Common myeloid progenitor, CD34-positive (primary cell): ENCODE measurements at places on chromosomes 11 and 22.

DNA sequence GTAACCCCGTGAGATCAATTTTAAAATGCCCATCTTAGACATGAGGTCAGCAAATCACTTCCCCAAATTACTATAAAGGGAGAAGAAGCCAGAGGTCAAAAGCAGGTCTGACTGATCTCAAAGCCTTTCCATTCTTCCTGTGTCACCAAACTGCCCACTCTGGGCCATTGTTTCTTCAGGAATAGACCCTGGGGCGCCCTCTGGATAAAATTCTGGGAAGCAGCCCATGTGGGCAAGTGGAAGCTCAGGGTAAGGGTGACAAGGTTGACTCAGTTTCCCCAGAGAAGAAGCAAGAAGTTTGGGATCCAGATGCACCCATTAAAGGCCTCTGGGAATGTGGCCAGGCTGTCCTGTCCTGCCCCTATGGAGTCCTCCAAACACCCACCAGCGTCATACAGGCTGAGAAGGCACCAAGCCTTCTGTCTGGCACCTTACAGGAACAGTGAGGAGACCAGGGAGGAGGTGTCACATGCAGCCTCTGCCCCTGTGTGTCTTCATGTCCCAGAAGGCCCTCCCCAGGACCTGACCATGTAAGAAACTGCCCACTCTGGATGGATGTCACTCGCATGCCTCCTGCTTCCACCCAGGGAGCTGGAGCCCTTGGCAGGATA lies 50.1 kb downstream of the CHST1 start:
- no peak for DNase-seq

- DNase-seq, result no peak
Measured at GRCh38 chr11:46718155-46719019, 626 bp upstream of the F2 start.

DNA sequence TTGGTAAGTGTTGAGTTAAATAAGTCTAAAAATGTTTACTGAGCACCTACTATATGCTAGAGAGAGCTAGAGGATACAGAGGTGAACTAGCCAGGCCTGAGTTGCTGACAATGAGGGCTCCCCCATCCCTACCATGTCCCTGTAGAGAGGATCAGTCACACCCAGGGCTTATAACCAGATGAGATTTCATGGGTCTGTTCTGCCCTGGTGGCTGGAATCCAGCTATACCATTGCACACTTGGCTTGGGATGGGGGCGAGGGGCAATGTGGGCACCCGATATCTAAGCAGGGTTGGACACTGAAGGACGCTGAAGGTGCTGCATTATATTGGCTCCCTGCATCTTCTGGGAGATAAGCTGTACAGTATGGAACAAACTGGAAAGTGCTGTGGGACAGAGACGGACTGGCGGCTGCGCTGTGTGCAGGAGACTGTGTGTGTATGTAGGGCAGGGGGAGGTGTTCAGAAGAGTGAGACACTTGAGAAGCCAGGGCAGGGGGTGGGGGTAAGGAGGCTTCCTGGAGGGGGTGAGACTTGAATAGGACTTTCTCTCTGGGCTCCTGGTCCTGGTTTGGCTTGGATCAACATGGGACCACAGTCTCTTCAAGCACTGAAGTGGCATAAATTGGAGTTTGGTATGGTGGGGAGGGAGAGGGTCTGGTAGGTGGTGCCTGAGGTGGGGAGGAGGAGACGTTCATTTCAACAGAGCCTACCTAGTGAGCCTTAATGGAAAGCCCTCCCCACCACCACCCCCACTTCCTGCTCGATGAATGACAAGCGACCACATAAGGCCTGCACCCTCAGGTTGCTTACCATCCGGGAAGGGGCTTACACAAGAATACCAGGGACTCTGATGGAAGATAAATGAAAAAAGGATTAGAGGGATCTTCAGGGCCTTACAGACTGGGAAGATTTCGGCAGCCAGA lies 1.8 kb downstream of the CD82 start:
- DNase-seq, result no peak

DNA sequence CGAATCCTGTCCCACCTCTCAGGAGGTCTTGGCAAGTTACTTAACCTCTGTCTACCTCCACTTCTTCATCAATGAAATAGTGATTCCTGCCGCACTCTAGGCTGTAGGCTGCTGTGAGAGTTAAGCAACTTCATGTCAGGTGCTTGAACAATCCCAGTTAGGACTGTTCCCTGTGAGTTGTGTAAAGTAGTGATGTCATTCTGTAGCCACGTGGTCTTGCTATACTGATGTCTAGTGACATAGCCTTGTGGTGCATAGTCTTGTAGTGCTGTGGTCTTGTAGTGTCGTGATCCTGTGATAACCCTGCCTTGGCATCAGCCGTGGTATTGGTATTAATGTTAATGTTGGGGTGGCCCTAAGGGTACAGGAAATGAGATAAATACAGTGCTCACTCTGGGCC lies 30.3 kb upstream of the PRR5 start:
- peak; percentile 63 for DNase-seq

- DNase-seq, result no peak
Measured at GRCh38 chr11:69364921-69365320, 71.0 kb downstream of the MYEOV start.

DNA sequence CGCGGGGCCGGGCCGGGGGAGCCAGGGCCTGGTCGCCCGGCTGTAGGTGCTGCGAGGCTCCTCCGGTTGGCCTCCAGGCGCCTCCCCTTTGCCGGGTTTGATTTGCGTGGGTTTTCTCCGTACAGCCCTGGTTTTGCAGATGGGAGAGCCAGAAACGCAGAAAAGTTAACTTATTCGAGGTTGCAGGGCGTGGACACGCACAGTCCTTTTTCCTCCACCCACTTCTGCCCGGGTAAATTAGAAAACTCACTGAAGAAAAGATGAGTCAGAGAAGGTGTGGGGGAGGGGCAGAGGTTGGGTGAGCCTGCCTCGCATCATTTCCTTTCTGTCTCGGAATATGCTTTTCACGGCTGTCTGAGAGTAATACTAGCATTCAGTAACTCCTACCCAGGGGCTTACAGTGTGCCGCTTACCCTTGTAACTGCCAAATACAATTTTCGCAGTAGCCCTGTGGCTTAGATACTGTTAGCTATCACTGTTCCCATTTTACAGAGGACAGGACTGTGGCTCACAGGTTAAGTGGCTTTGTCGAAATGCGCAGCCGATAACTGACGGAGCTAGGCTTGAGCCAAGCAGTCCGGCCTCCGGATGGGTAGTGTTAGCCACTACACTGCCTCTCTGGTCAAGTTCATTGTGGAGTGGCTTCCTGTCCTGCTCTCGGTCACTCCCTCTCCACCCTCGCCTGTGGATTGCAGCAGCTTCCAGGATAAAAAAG lies 812 bp downstream of the FADD start:
- peak; percentile 94 for DNase-seq

- DNase-seq, result no peak
Measured at GRCh38 chr11:88590361-88590760, 252.8 kb upstream of the CTSC start.

DNA sequence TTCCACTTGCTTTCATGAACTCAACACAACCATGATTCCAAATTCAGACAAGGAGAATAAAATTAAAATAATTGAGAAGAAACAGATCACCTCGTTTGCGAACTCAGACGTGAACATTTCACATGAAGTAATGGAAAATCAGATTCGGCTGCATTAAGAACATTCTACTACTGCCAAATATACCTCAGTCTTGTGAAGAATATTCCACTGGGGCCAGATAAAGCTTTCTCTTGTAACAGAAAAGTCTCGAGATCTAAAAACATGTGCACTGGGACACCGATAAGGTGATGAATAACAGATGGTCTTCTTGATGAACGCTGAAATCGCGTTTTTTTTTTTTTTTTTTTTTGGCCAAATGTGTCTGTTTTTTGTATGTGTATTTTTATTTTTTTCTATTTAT lies 761.1 kb downstream of the BRD1 start:
- DNase-seq, result no peak

- DNase-seq, result no peak
Measured at GRCh38 chr22:50625131-50625567, 2.8 kb downstream of the ARSA start.

- DNase-seq, result no peak
Measured at GRCh38 chr11:76838678-76839068, 22.0 kb upstream of the ACER3 start.

GRCh38 chr22:26134654-26135330 lies 34.5 kb upstream of the SEZ6L start:
- no peak for DNase-seq

DNA sequence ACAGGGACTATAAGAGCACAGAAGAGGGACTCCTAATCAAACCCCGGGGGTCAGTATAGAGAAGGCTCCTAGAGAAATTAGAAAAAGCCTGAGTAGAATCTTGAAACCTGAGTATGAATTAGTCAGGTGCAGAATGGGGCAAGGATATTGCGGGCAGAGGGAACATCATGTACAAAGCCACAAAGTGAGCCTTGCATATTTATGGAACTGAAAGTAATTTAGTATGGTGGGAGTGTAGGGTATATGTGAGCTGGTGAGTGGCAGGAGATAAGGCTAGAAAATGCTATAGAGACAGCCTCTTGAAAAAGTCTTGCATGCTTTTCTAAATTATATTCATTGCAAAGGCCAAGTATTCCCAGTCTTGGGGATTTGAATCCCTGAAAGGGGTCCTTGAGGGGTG lies 93.7 kb downstream of the STIM1 start:
- peak; percentile 89 for DNase-seq

DNA sequence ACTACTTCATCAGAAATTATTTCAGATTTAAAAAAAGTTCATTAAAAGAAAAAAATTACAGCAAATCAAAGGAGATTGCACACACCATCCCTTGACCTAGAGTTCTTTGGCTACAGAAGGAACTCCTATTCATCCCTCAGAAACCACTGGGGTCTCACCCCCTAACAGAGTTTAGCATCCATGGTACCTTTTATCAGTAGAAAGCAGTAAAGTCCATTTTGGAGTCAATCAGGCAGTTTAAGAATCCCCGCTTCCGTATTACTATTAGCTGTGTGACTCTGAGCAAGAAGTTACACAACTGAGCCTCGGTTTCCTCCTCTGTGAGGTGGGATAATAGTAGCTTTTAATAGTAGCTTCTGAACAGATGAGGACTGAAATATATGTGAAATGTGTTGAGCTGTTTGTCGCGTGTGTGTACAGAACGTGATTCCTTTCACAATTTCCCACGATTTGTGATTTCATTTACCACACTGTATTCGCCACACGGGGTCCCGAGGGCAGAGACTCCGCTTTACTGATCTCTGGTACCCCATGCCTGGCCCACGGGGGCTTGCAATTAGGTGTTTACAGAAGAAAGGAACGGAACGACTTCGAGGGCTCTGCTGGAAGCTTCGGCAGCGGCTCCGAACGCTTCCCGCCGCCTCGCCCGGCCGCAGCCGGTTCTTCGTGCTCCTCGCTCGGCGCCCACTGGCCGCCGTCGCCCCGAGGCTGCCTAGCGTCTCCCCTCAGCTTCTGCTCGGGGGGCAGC lies 72.5 kb upstream of the ZBED5 start:
- DNase-seq, result peak; percentile 40

- DNase-seq, result no peak
Measured at GRCh38 chr22:45717789-45718188, 46.2 kb downstream of the ATXN10 start.

DNA sequence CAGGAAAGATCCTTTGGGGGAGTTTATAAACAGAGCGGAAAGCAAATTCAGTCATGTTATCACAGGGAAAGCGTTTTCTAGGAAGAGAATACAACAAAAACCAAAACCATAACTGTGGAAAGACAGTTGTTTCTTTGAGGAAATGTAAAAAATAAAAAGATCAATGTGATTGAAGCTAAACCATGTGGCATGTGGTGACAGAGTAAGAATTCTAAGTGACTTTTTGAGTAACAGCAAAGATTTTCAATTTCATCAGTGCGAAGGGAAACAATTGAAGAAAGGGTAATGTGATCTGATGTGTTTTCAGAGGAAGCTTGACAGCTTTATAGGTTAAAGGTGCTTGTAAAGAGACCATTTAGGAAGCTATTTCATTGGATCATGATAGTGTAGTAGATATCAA lies 575.9 kb upstream of the CHORDC1 start:
- DNase-seq, result no peak

DNA sequence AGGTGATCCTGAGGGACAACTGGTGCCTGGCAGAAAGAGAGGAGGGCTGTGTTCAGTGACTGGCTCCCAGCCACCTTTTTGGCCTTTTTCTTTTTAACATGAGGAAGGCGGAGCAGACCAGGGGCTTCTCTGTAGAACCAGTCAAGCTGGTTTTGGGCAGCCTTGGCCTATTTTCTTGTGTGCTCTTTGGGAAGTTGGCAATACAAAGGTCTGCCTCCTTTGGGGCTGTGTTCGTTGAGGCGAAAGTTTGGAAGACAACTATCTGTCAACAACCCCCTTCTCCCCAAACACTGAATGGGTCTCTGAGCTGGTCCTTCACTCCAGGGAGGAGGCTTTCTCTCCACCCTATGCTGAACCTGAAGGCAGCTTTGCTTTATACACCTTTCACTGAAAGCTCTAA lies 8.5 kb downstream of the MARK2 start:
- no peak for DNase-seq

- no peak for DNase-seq
Measured at GRCh38 chr22:20232781-20233180, 35.3 kb downstream of the RTN4R start.

DNA sequence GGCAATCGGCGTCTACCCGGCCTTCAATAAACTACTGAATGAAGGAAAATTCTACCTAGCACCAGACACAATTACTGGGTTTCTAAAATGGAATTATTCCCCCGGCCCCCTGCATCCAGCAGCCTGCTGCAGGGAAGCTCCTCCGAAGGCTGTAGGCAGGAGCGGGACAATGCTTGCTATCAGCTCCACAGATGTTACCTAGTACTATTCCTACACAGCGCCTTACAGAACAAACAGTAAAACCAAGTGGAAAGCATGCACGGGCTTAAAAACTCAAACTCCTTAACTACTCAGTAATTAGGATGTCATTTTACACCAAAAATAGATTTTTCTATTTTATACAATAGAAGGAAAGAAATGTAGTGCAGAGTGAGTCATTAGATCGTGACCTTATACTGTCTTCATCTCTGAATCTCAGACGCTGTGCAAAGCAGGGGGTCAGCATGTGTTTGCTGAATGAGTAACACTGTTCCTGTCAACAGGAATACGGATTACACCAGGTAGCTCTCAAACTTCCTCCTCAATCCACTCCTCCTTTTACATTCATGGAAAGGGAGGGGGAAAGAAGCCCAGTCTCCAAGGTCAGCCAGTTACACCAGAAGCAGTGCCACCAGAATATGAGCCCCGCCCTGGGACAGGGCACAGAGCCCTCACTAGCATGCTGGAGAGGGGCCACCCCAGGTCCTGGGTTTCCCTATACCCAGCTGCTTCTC lies 74.9 kb downstream of the PACSIN2 start:
- DNase-seq, result no peak

- peak; percentile 63 for DNase-seq
Measured at GRCh38 chr22:46054091-46055073, 77.4 kb upstream of the WNT7B start.

GRCh38 chr22:50171319-50171964 lies 911 bp downstream of the PANX2 start:
- DNase-seq, result no peak

GRCh38 chr22:25545672-25546071 lies 18.8 kb upstream of the GRK3 start:
- no peak for DNase-seq
